Pericardium fibroblast (primary cell): ENCODE measurements at places on chromosomes 5 and 9. TPM values are rescaled to one million over a fixed set of nuclear protein-coding genes. Genes with fewer than 3 reads are reported as not detected.

The BTNL8 gene
- 1.2 TPM in 1 of 2 replicates, not detected in the other for total RNA-seq

The HCN1 gene
- total RNA-seq: not detected in 2 replicates

The MRPS30 gene
- 43.2 and 52.4 TPM in 2 replicates for total RNA-seq

The OR1J1 gene
- total RNA-seq: not detected in 2 replicates

The C5orf52 gene
- not detected in 2 replicates for total RNA-seq

The SEMA5A gene
- 5.3 and 22.8 TPM in 2 replicates for total RNA-seq

The SUSD3 gene
- 3.7 and 8.6 TPM in 2 replicates for total RNA-seq

The CCNB1 gene
- total RNA-seq: 12.1 and 16.3 TPM in 2 replicates

The CTXN3 gene
- total RNA-seq: not detected in 2 replicates

The C8G gene
- not detected in 2 replicates for total RNA-seq

The ZNF462 gene
- 10.0 and 15.5 TPM in 2 replicates for total RNA-seq

The ZNF883 gene
- 2.5 and 4.5 TPM in 2 replicates for total RNA-seq

The IFNB1 gene
- total RNA-seq: not detected in 2 replicates

The RIGI gene
- 3.3 and 3.5 TPM in 2 replicates for total RNA-seq

The CAMK2A gene
- total RNA-seq: not detected in 2 replicates

The KIF4B gene
- total RNA-seq: under 0.01 TPM in 1 of 2 replicates, not detected in the other

The SLC25A2 gene
- not detected in 2 replicates for total RNA-seq

The TRIM23 gene
- 7.7 and 11.1 TPM in 2 replicates for total RNA-seq

The SPDL1 gene
- 12.4 and 27.2 TPM in 2 replicates for total RNA-seq
